ENCODE measurements at places on chromosomes 5 and 9. TPM values are rescaled to one million over a fixed set of nuclear protein-coding genes. Genes with fewer than 3 reads are reported as not detected.

KCNV2 gene
- total RNA-seq, result not detected

EXOC3 gene
- 30.2 TPM for total RNA-seq

SLC25A2 gene
- 0.27 TPM for total RNA-seq

GHR gene
- 1.7 TPM for total RNA-seq

ARHGEF39 gene
- 1.5 TPM for total RNA-seq

SHISAL2B gene
- not detected for total RNA-seq

TPRN gene
- 8.7 TPM for total RNA-seq

ANKRD34B gene
- not detected for total RNA-seq

FAM114A2 gene
- total RNA-seq, result 43.0 TPM

OR2V2 gene
- total RNA-seq, result not detected

GOLM1 gene
- 87.0 TPM for total RNA-seq

PCDHGC5 gene
- 1.1 TPM for total RNA-seq

PDGFRB gene
- total RNA-seq, result 1.6 TPM

ANKRD31 gene
- total RNA-seq, result 0.07 TPM

ARAP3 gene
- total RNA-seq, result 71.6 TPM

FAM174A gene
- total RNA-seq, result 18.6 TPM

IL5 gene
- not detected for total RNA-seq

SPATA9 gene
- not detected for total RNA-seq

OGN gene
- total RNA-seq, result under 0.01 TPM

DIPK1B gene
- 121 TPM for total RNA-seq

C9orf153 gene
- total RNA-seq, result 0.27 TPM

GOLPH3 gene
- total RNA-seq, result 74.5 TPM

CDH9 gene
- not detected for total RNA-seq

SLC31A2 gene
- 7.1 TPM for total RNA-seq

GRM6 gene
- not detected for total RNA-seq

SSBP2 gene
- 10.7 TPM for total RNA-seq

CLTB gene
- total RNA-seq, result 116 TPM

PCDHA4 gene
- total RNA-seq, result 0.22 TPM

SLC25A51 gene
- 75.8 TPM for total RNA-seq

OR13C4 gene
- not detected for total RNA-seq

BSPRY gene
- total RNA-seq, result not detected

PLPPR1 gene
- total RNA-seq, result 1.1 TPM

MSX2 gene
- total RNA-seq, result 0.79 TPM

LECT2 gene
- total RNA-seq, result not detected

PCDHB13 gene
- 0.22 TPM for total RNA-seq

TUSC1 gene
- 10.1 TPM for total RNA-seq

OSMR gene
- 59.1 TPM for total RNA-seq

IL7R gene
- total RNA-seq, result 2.1 TPM

CDHR2 gene
- total RNA-seq, result not detected

SPATA31A7 gene
- not detected for total RNA-seq

Measured in thoracic aorta endothelial cell (primary cell).